ENCODE measurements at places on chromosomes 11 and 22.

- H3K4me1 ChIP-seq = peaks cover 19% of the 10 kb centered on the region
- H3K27me3 ChIP-seq = no peaks in the 10 kb centered on the region
- peaks cover 21% of the 10 kb centered on the region for H3K36me3 ChIP-seq
Observed at GRCh38 chr22:27850000-27850521, 48.5 kb upstream of the MN1 start.

DNA sequence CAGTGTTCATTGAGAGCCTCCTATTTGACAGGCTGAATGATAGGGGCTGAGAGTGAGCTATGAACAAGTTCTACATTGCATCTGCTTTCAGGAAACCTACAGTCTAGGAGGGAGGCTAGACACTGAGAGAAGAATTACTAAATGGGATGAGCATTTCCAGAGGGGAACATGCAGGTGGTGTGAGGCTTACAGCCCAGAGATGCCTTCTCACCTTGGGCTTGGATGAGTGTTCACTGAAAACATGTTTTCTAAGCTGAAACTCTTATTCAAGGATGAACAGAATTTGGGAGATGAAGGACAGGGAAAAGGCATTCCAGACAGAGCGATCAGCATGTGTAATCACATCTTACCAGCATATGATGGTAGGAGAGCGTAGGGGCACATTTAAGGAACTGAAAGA lies 177.5 kb upstream of the E2F8 start:
- peaks cover 7% of the 10 kb centered on the region for H3K27me3 ChIP-seq
- no peaks in the 10 kb centered on the region for H3K4me1 ChIP-seq
- H3K4me3 ChIP-seq = no peak overlapping the region
- DNase-seq = no peak

DNA sequence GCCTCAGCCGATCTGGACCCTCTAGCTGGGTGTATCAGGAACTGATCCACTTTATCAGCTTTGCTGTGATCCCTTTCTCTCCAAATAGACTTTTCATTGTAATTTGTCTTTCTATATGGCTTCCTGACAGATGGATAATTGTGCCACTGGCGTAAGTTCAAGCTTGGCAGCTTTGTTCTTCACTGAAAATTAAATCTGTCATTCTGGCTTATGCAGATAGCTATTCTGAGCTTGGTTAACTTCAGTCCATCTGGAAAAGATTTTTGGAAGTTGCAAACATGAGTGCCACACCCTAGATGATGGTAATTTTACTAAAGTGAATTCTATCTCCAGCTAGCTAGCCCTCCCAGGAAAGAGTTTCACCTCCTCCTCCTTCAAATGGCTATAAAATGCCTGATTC lies 8.1 kb downstream of the OR5A2 start:
- DNase-seq = no peak
- H3K27me3 ChIP-seq = peaks cover 6% of the 10 kb centered on the region
- H3K27ac ChIP-seq = no peak overlapping the region
- H3K4me3 ChIP-seq = no peak overlapping the region

DNA sequence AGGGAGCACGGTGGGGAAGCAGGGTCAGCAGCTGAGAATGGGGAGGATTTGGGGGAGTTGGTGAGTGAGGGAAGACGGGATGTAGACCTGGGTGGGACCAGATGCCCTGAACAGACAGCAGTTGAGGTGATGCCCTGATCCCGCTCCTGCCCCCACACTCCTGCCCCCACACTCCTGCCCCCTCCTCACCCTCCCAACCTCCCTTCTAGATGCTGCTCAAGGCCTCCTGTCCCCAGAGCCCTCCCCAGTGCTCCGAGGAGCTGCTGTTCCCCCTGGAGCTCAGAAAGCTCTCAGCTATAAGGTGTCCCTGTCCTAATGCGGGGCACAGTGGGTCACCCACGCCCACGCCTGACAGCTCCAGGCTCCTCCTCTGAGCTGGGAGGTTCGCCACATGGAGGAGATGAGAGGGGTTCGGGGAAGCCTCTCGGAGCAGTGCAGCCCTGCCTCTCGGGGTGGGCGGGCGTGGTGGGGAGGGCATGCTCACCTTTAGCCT lies 25.1 kb upstream of the TTLL12 start:
- no peaks in the 10 kb centered on the region for H3K4me1 ChIP-seq
- no peaks in the 10 kb centered on the region for H3K36me3 ChIP-seq
- DNase-seq = no peak
- no peak overlapping the region for H3K27ac ChIP-seq
